Activated T-cell treated with anti-CD3 and anti-CD28 coated beads, Interleukin-2, amount 50 U/mL, for 4 hours (primary cell): ENCODE measurements at places on chromosomes 1 and 21.
A peak's percentile ranks its signal among the peaks of the same experiment; 100 is the strongest.

DNA sequence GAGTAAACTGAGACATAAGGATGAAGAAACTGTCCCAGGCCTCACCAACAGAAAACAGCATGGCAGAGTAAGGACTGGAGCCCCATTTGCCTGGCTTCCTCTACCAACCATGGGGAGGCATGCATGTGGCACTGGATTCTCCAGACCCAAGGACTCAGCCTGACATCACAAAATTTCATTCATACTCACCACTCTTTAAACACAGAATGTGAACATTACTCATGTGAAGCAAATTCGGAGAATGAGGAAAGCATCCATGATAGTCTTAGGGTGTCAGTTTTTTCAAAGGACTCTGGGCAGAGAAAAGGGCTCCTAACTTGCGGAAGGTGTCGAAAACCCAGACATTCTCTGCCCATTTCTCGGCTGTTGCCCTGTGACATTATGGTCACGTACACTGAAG, 83.9 kb downstream of the PCNX2 start:
- no peak for DNase-seq

DNA sequence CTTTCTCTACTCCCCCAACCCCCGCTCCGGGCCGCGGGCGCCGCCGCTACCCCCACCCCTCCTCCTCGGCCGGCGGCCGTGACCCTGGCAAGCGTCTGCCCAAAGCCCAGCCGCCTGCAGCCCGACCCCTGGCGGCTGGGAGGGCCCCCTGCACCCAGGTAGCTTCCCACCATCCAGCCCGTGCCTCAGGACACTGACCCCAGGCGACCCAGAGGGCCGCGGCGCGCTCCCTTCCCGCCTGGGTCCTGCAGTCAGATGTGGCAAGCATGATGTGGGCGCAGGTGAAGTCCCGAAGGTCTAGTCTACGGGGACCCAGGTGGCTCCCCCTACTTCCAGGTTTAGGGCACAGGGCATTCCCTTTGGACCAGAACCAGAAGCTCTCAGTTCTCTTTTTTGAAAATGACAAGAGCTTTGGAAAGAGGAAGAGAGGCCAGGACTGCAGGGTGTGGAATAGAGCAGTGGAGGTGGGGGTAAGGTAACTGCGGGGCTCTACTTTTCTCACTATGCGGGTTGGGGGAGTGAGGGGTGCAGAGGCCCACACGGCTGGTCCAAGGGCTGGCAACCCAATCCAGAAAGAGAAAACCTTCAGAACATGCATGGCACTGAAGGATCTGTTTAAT, at the start of gene DENND4B:
Gene DENND4B, minus strand, starts transcription at position 97 of the 620 bp plus-strand sequence. CDS start 2,344 bp downstream, outside the sequence.
- DNase-seq, result peak; percentile 69

DNA sequence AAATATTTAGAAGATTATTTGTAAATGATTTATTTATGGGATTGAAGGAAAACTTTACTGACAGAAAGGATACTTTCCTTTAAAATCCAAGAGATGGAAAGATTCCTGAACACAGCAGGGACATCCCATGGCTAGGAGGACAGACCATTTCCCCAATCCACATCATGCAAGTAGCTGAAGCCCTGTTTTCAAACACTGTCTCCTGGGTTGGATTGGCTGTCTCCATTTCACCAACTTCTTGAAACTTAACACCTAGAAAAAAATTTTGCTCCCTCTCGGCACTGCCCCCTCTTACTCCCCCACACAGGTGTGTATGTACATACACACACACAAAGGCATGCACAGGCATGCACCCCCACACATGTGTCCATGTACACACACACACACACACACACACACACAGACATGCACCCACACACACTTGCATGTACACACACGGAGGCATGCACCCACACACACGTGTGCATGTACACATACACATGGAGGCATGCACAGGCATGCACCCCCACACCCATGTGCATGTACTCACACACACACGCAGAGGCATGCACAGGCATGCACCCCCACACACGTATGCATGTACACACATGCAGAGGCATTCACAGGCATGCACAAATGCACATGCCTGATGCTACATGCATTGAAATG, 320.0 kb downstream of the CHRM3 start:
- no peak for DNase-seq

GRCh38 chr1:240539769-240540414, 72.1 kb downstream of the GREM2 start:
- no peak for DNase-seq

- DNase-seq, result no peak
These were observed 1.8 kb downstream of the KPRP start for GRCh38 chr1:152759453-152760173.

GRCh38 chr1:218572050-218572449, 226.9 kb downstream of the TGFB2 start:
- DNase-seq, result no peak

- no peak for DNase-seq
These were observed 78.0 kb downstream of the PDE9A start for GRCh38 chr21:42731264-42732032.

- DNase-seq, result no peak
These were observed 81.9 kb upstream of the GALNT2 start for GRCh38 chr1:229984992-229985612.

- no peak for DNase-seq
These were observed 241.7 kb downstream of the SETD4 start for GRCh38 chr21:35818597-35818996.

GRCh38 chr1:30763651-30764248, 6.2 kb upstream of the LAPTM5 start:
- DNase-seq, result no peak

DNA sequence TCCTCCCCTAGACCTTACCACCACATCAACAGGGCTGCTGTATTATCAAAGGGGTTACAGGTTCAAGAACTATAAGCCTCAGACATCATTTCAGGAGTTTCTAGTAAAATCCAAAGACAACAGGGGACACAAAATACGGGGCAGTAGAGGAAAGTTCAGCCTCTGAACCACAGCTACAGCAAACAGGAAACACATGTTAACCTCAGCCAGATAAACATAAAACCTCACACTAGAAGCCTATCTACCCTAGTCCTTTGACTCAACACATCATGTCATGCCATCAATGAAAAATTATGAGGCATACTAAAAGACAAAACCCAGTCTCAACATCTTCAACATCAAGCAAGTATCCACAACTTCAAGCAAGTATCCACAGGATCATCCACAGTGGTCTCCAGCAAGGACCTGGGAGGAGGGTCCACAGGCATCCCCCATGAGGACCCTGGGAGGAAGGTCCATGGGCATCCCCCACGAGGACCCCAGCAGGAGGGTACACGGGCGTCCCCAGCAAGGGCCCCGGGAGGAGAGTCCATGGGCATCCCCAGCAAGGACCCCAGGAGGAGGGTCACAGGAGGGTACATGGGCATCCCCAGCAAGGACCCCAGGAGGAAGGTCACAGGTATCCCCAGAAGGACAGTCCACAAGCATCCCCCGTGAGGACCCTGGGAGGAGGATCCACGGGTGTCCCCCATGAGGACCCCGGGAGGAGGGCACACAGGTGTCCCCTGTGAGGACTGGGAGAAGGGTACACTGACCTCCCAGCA, 440.0 kb downstream of the MATN1 start:
- DNase-seq, result no peak

DNA sequence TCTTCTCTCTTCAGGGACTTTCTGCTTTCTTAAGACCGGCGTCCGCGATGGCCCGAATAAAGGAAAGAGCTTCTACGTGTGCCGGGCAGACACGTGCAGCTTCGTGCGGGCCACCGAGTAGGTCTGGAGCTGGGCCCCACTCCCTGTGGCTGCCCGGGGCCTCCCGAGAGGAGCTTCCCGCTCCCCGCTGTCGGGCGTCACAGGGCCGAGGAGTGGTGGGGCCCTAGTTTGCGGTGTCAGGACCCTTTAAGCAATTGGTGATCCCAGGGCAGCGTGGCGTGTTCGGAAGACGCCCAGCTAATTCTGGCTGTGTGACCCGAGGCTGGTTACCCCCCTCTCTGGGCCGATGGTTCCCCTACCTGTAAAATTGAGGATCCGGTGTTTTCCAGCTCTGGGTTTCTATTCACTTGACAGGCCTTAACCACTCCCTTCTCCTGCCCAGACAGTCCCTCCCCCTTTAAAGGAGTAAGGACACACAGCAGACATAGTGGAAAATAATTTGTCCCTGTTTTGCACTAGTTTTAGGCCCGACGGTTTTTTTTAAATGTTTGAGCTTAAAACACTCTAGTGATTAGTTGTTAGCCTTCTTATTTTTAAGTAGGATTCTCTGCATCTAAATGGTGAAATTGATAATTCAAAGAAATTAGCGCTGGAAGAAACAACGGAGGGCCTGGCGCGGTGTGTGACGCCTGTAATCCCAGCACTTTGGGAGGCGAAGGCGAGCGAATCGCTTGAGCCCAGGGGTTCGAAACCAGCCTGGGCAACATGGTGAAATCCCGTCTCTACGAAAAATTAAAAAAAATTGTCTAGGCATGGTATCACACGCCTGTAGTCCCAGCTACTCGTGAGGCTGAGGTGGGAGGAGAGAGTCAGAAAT, 553 bp downstream of the TTF2 start:
- no peak for DNase-seq

- no peak for DNase-seq
These were observed 21.4 kb downstream of the CSF1 start for GRCh38 chr1:109931911-109932636.

GRCh38 chr1:55035904-55036303, 3.4 kb upstream of the PCSK9 start:
- no peak for DNase-seq

GRCh38 chr1:53270107-53270506, 31.8 kb upstream of the MAGOH start:
- DNase-seq, result no peak

DNA sequence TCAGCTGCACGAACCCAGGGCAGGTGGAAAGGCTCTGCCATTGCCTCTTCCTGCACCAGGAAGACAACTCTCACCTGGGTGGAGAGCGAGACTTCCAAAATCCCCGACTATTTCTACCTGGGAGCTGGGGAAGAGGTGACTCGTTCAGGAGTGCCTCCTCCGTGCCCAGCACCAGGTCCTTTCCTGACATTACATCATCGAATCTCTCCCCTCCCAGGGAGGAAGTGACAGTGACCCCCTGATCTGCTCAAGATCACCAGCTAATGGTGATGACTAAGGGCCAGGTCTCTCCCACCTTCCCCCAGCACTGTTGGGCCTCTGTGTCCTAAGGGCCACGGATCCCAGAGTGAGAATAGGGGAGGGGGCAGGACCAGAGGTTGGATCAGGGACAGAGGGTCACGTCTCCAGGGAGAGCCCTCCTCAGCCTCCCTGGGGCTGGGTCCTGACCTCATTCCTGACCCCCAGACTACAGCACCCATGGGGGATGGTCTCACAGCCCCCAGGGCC, 6.8 kb downstream of the MEGF6 start:
- no peak for DNase-seq

- DNase-seq, result no peak
These were observed 250.0 kb downstream of the PCP4 start for GRCh38 chr21:40117236-40117635.

GRCh38 chr1:2445162-2445822, 30.8 kb upstream of the PLCH2 start:
- DNase-seq, result no peak

DNA sequence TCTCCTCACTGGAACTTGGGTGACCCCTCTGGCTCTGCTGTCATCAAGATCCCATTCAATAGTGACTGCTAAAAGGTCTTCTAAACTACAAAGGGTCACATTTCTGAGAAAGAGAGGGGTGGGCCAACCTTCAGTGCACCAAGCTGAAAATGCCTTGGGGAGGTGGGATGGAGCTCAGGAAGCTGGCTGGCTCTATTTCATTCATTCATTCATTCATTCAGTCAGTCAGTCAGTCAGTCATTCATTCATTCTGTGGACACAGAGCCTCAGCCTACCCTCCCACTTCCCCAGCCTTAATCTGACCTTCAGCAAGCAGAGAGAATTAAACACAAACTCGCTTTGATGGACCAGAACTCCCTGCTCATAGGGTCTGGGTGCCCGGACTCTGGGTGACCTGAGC, 11.7 kb downstream of the RUNX3 start:
- DNase-seq, result no peak

DNA sequence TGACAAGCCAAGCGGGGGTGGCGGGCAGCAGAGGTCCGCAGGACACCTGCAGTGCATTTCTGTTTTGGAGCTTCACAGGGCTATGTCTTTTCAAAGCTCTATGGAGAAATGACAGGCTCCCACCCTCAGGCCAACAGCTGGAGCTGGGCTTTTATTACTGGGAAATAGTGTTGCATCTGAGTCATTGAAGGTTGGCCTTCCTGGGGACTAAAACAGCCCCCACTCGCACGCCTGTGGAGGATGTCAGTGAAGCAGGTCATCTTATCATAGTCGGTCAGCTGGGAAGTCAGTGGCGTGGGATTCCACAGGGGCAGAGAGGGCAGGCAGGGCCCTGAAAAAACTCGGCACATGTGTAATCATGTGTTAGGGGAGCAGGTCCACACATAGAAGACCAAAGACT, 55.3 kb downstream of the NTPCR start:
- DNase-seq, result no peak

GRCh38 chr1:246151796-246152434, 355.2 kb downstream of the SMYD3 start:
- DNase-seq, result no peak

DNA sequence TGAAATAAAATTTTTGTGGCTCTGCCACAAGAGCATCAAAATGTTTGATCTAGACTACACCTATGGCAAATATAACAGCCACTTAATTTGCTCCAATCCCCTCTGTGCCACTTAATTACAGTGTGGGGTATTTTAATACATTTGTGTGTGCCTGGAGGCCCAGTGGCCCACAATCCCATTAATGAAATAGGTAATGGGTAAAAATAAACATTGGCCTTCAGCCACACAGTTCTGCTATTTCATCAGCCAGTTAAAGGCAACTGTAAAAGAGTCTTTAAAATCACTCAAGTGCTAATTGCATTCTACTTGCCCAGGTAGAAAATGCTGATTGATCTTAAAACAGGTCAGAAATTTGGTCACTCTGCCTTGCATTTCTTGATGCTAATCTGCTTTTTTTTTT, 151.6 kb upstream of the UBE2U start:
- DNase-seq, result no peak

DNA sequence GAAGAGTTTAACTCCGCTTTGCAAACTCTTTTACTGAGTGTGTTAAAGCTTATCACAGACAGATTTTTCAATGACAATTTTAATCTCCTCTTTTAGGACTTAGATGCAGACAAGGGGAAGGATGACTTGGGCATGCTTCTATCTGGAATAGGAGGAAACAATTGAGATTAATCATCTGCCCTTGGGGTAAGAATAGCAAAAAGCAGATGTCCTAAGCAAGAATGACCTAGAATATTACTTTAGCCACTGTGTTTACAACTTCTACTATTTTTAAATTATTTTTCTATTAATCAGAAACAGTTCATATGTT, 569.0 kb upstream of the ADGRL2 start:
- DNase-seq, result no peak

- DNase-seq, result no peak
These were observed 22.1 kb upstream of the CLSTN1 start for GRCh38 chr1:9845914-9846313.

GRCh38 chr1:169696273-169697100, 14.9 kb downstream of the SELL start:
- DNase-seq, result no peak

DNA sequence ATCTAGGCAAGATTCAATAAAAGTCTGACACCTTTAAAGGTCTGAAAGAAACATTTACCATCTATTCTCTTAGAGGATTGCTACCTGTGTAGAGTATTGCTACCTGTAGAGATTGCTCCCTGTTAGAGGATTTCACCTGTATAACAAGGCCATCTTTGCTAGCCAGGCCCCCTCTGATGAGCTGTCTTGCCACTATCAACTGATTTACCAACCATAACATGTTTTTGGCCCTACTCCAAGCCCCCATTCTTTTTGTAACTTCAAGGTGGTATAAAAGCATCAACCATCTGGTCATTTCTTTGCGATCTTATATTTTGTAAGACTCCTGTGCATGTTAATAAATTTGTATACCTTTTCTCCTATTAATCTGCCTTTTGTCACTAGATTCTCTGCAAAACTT, 424.7 kb upstream of the CAMK1G start:
- DNase-seq, result no peak

GRCh38 chr1:8671306-8671917, 146.0 kb downstream of the RERE start:
- no peak for DNase-seq
